Epithelial cell of umbilical artery (primary cell): ENCODE measurements at places on chromosomes 7 and 10. TPM values are rescaled to one million over a fixed set of nuclear protein-coding genes. Genes with fewer than 3 reads are reported as not detected.

HYAL4 gene
- not detected in 2 replicates for total RNA-seq

FAM237B gene
- not detected in 2 replicates for total RNA-seq

FGFBP3 gene
- total RNA-seq: 0.30 and 0.32 TPM in 2 replicates

PTF1A gene
- total RNA-seq: not detected in 2 replicates

POLL gene
- 7.1 and 9.6 TPM in 2 replicates for total RNA-seq

LRRD1 gene
- total RNA-seq: under 0.01 TPM in 1 of 2 replicates, not detected in the other

PDK4 gene
- total RNA-seq: 2.9 and 7.9 TPM in 2 replicates

NUDT13 gene
- 0.97 and 1.1 TPM in 2 replicates for total RNA-seq

CLDN3 gene
- 0.30 and 0.32 TPM in 2 replicates for total RNA-seq

ZC3HAV1L gene
- total RNA-seq: 12.2 and 13.3 TPM in 2 replicates

SPDYE5 gene
- not detected in 2 replicates for total RNA-seq

ARMC3 gene
- total RNA-seq: not detected in 2 replicates
